Pulmonary artery endothelial cell (primary cell): ENCODE measurements at places on chromosomes 12 and 14. TPM values are rescaled to one million over a fixed set of nuclear protein-coding genes. Genes with fewer than 3 reads are reported as not detected.

The SMCO2 gene
- 0.13 and 0.14 TPM in 2 replicates for total RNA-seq

The SERPINA5 gene
- 0.67 and 1.3 TPM in 2 replicates for total RNA-seq

The NTS gene
- total RNA-seq, result not detected in 2 replicates

The RFLNA gene
- 23.9 and 70.8 TPM in 2 replicates for total RNA-seq

The KRT81 gene
- total RNA-seq, result not detected in 2 replicates

The TSPAN31 gene
- 37.7 and 48.0 TPM in 2 replicates for total RNA-seq

The KRT3 gene
- not detected in 2 replicates for total RNA-seq

The DNAJC22 gene
- 0.79 and 0.85 TPM in 2 replicates for total RNA-seq

The TOGARAM1 gene
- 14.6 and 17.9 TPM in 2 replicates for total RNA-seq

The WDR89 gene
- 14.7 and 22.7 TPM in 2 replicates for total RNA-seq

The KRT77 gene
- total RNA-seq, result not detected in 2 replicates

The VDR gene
- 0.26 and 0.67 TPM in 2 replicates for total RNA-seq

- DNase-seq, result no peak
These were observed 9.5 kb upstream of the IRF2BPL start for GRCh38 chr14:77037938-77038568.

DNA sequence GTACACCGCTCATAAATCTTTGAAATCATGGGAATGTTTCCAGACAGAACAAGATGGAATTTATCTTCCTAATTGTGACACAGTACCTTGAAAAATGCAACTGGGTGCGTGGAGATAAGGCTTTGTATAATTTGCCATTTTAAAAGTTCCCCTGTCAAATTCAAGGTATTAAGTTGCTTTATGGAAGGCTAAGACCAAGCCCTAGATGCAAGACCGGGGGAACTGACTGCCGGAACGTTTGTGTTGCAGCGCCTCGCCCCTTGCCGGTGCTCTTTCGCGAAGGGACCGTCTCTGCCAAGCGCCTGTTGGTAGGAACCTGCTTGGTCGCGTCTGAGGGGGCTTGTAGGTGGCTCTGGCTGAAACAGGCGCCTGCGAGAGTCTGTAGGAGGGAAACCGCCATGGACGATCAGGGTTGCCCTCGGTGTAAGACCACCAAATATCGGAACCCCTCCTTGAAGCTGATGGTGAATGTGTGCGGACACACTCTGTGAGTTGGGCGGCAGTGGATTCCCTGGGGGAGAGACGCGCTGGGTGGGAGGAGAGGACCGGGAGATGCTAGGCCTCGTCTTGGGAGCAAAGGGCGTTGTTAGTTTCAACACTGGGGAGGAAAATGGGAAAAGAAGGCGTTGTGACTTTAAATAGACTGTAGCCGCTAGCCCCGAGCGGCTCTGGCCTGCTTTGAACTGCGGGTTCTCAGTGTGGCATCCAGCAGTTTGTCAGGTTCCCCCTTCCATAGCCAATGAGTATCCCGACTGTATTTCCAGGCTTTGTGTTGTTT is at the start of gene MNAT1:
MNAT1 (plus strand) TSS at position 297 of the 778 bp plus-strand sequence; CDS start at position 399, 102 bp downstream.
- DNase-seq, result peak; percentile 68

- no peak for DNase-seq
These were observed 2.1 kb upstream of the B4GALNT3 start for GRCh38 chr12:457676-458075.

GRCh38 chr14:64123241-64123822 is 170.8 kb downstream of the ESR2 start:
- DNase-seq, result no peak

DNA sequence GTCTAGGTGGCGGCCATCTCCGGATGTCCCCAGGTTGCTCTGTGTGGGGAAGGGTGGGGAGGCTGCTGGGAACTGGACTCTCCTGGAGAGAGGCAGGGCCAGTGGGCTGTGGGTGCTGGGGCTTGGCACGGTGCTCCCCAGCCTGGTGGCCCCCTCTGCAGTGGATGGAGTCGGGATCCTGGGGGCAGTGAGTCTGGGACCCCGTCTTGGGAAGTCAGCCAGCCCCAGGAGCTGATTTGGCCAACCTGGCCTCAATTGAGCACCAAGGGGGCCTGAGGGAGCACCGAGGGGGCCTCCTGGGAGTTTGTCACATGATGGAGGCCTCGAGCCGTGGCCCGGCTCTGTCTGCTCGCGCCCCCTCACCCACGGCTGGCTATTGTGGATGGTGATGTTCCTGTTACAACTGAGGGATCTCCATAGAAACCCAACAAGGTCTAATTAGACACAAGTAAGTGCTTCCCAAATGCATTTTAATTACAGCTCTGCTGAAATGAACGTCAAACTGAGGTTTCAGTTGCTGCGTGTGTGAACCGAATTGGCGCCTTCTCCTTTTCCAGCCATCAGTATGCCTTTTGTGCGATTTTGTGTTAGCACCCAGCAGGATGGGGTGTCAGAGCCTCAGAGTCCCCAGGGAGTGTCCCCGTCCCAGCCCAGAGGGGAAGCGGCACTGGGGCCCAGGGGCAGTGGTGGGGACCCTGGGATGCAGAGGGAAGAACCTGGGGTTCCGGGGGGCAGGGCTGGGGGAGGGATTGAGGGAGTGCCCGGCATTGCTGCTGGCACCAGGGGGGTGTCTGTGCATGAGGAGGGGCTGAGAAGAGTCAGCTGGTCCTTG is 71.8 kb downstream of the KIF26A start:
- DNase-seq, result no peak

GRCh38 chr12:10015450-10015849 is 5.0 kb downstream of the CLEC12B start:
- no peak for DNase-seq

GRCh38 chr12:42507565-42507964 is 82.0 kb downstream of the PRICKLE1 start:
- DNase-seq, result no peak

- DNase-seq, result no peak
These were observed 102.0 kb downstream of the SLC6A15 start for GRCh38 chr12:84810611-84811010.

- DNase-seq, result no peak
These were observed 64.5 kb downstream of the FOXG1 start for GRCh38 chr14:28831126-28831525.

GRCh38 chr14:63939006-63939270 is 86.1 kb downstream of the SYNE2 start:
- no peak for DNase-seq

DNA sequence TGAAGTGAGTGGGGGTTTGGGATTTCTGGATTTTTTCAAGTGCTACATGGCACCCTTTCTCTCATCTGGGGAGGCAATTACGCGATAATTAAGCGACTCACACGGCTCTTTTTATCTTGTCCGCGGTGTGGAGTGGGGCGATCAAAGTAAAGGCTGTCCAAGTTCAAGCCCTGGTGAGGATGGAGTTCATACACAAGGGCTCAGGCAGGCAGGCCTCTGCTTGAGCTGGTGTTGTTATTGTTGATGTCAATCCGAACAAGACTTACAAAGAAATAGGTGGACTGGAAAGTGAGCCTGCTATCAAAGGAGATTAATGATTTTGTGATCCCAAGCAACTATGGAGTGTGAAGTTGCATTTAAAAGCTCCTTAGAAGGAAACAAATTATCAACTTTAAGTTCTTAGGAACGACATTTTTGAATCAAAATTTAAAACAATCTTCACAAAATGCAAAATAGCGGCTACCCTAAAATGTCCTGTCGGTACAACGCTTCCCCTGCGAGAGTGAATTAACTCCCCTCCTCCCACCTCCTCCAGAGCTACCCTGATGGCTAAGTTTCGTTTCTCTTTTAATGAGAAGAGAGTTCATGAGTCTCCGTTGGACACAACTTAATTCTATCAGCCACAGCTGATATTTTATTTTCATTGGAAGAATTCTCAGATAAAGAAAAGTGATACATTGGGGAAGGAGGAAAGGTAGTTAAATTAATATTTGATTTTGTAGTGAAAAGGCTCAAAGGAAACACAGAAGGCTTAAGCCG is 5.9 kb downstream of the FOXA1 start:
- DNase-seq, result no peak

GRCh38 chr12:71797531-71797930 is 42.0 kb upstream of the TBC1D15 start:
- DNase-seq, result no peak

DNA sequence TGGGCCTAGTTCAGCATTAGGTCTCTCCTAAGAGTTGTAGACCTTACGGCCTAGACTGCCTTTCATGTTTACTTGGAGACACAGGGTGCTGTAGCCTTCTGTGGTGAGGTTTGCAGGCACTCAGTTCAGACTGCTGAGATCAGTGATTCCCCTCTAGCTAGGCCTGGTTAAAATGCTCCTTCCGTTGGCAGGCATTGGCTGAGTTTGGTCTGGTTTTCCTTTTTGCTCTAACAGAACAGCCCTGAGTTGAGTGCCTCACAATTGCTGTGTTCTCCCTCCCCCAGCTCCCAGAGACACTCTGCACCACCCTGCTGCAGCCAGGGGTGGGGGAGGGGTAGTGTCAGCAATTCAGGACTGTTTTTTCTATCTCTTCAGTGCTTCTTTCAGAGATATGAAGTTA is 178.9 kb upstream of the DYRK2 start:
- no peak for DNase-seq

DNA sequence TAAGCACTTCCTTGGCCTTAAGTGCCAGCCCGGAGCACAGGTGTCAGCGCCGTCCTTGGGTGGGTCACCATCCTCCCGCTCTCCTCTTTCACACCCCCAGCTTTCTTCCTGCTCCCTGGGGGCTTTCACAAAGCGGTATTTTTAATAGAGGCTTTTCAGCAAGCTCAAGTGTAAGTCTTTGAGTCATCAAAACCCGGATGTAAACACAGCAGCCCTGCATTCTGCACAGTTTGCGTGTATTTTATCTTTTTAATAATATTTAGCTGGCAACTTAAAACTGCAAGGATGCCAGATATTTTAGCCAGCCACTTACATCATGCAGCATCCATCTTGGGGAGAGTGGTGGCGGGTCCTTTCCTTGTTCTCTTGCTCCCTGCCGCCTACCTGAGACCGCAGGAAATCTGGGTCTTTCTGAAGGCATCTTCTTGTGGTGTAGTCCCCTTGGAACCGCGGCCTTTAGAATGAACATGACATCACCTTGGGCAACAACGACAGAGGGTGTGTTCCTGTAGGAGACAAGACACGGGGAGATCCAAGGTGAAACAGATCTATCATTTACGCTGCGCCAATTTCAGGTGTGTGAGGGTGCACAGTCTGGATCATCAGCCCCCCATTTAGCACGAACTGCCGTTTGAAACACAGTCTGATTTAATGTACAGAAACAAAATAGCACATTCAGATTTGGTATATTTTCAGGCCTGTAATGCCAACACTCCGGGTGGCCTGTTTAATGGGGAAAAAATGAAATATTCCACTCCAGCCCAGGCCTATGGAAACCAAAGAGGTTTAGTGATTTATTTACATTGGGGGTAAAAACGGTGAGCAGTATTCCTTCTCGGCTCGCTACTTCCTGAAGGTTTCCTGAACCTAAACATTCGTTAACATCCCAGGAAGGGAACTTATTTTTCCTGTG is 12.5 kb upstream of the IRF2BPL start:
- DNase-seq, result no peak

GRCh38 chr12:45329702-45330101 is 113.8 kb downstream of the ANO6 start:
- DNase-seq, result no peak

GRCh38 chr12:107610021-107610859 is 75.4 kb upstream of the PWP1 start:
- DNase-seq, result peak; percentile 7

DNA sequence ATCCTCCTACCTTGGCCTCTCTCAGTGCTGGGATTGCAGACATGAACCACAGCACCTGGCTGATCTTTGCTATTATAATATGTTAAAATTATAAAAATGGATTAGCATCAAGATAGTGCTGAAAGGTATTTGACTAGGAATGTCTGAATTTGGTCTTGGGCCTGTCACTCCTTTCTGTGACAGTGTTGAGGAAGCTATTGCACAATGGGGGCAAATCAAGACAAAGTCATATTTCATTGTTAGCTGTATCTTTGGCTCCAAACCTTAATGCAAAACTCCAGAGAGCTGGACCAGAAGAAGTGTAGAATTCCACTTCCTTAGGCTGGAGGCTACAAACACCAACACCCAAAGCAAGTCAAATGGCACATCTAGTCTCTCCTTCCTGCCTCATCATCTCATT is 42.2 kb downstream of the ZCRB1 start:
- no peak for DNase-seq

DNA sequence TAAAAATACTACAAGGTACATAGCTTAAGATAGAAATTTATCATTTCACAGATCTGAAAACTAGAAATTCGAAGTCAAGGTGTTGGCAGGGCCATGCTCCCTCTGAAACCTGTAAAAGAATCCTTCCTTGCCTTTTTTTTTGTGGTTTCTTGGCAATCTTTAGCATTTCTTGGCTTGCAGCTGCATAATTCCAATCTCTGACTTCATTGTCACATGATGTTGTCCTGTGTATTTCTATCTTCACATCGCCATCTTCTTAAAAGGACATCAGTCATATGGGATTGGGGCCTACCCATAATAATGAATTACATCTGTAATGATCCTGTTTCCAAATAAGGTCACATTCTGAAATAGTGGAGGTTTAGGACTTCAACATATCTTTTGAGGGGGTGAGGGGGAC is 250.4 kb downstream of the TMTC2 start:
- no peak for DNase-seq

DNA sequence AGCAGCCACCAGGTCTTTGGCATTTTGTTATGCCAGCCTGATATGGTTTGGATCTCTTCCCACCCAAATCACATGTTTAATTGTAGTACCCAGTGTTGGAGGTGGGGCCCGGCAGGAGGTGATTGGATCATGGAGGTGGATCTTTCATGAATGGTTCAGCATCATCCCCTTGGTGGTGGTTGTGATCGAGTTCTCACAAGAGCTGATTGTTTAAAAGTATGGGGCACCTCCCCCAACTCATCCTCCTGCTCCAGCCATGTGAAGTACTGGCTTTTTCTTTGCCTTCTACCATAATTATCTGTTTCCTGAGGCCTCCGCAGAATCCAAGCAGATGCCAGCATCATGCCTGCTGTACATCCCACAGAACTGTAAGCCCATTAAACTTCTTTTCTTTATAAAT is 12.8 kb upstream of the PRKD1 start:
- DNase-seq, result no peak

DNA sequence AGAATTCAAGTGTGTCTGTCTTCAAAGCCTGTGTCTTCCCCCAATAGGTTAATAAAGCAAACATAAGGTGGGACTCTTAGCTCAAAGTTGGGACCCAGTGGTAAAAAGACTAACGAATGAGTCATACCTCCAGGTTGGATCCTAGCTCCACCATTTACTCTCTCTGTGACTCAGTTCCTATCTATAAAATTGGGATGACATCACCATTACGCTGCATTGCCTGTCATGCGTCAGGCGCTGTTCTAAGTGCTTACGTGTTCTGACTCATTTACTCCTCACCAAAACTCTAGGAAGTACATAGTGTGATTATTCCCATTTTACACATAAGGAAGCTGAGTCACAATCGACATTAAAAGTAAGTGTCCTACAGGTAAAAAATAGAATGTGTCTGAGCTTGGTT is 915.8 kb downstream of the VRK1 start:
- no peak for DNase-seq

GRCh38 chr14:56244138-56244789 is 126.1 kb downstream of the PELI2 start:
- no peak for DNase-seq

- no peak for DNase-seq
These were observed 49.7 kb upstream of the ARHGAP5 start for GRCh38 chr14:32027255-32027939.

DNA sequence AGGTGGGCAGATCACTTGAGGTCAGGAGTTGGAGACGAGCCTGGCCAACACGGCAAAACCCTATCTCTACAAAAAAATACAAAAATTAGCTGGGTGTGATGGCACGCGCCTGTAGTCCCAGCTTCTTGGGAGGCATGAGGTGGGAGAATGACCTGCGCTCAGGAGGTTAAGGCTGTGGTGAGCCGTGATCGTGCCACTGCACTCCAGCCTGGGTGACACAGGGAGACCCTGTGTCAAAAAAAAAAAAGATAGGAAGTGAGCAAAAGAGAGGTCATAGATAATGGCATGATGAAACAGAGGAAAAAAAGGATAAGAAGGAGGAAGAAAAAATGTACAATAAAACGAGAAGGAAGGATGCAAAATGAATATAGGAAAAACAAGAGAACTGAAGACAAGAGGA is 159.5 kb downstream of the ETV6 start:
- DNase-seq, result no peak
